COLO829 (cell line): ENCODE measurements at places on chromosomes 11 and 22.

- DNase-seq = no peak
These were observed 9.3 kb downstream of the RAB3IL1 start for GRCh38 chr11:61907871-61908729.

- DNase-seq = no peak
These were observed 5.8 kb downstream of the DDIAS start for GRCh38 chr11:82907371-82907770.

- no peak for DNase-seq
These were observed 8.1 kb upstream of the RAB30 start for GRCh38 chr11:83079820-83080219.

DNA sequence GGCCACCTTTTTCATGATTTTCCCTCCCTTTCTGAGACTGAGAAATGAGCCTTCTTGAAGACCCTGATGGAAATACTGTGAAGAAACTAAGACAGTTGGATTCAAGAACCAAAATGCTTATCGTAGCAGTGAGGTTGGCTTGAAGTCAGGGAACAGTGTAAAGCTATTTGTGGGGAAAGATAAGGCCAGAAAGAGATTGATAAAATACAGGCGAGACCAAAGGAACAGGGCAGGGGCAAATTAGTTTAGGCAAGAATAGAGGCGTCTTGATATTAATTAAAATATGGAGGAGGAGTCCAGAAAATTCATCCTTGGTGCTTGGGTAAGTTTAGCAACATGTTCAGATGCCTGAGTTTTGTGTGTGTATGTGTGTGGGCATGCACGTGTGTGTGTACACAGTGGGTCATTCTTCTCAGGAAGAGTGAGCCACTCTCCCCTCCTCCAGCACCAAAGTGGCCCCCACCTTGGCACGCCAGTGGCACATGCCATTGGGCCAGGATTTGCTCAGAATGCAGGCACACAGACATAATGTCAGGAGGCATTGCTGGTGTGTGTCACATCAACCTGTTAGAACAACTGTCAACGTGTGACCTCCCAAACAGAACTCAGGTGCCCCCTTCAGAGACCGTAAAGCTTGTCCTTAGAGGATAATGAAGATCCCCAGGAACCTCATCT is 3.9 kb upstream of the EHF start:
- DNase-seq = no peak

DNA sequence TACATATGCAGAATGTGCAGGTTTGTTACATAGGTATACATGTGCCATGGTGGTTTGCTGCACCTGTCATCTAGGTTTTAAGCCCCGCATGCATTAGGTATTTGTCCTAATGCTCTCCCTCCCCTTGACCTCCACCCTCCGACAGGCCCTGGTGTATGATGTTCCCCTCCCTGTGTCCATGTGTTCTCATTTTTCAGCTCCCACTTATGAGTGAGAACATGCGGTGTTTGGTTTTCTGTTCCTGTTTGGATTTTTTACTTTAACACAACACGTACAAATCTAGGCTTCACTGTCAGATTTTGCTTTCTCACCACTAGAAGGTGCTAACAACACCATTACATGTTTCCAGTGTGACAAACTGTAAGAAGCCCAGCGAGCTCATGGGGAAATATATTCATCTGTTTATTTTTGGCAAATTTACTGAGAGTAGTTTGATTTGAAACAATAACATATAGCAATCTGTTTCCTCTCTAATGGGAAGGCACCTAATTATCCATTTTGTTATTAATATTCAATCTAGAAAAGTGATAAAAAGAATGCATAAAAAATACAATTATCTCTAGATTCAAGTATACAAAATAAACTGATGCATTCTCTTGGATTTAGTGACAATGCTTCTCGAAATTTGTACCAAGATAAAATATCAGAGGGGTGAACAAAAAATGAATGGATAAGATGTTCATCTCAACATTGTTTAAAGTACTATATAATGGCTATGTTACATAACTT is 23.2 kb upstream of the BIRC3 start:
- DNase-seq = peak; percentile 13

DNA sequence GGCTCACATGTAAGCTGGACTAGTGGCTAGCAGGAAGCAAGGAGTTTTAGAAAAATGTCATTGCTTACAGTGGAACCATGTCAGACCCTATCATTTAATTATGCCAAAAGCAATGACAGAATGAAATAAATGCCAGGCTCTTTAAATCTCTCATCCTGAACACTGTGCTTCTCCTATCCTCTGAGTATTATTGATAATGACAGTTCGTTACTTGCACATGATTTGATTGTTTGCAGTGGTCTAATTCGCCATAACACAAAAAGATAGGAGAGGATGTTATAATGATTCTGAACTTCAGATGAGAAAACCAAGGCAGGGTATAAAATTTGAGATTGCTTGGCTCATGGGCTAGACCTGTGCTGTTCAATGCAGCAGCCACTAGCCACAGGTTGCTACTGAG is 68.2 kb downstream of the FLI1 start:
- no peak for DNase-seq

- no peak for DNase-seq
These were observed 11.4 kb upstream of the HPX start for GRCh38 chr11:6452219-6452618.

- DNase-seq = no peak
These were observed 648.7 kb upstream of the CCDC179 start for GRCh38 chr11:23509023-23509422.

DNA sequence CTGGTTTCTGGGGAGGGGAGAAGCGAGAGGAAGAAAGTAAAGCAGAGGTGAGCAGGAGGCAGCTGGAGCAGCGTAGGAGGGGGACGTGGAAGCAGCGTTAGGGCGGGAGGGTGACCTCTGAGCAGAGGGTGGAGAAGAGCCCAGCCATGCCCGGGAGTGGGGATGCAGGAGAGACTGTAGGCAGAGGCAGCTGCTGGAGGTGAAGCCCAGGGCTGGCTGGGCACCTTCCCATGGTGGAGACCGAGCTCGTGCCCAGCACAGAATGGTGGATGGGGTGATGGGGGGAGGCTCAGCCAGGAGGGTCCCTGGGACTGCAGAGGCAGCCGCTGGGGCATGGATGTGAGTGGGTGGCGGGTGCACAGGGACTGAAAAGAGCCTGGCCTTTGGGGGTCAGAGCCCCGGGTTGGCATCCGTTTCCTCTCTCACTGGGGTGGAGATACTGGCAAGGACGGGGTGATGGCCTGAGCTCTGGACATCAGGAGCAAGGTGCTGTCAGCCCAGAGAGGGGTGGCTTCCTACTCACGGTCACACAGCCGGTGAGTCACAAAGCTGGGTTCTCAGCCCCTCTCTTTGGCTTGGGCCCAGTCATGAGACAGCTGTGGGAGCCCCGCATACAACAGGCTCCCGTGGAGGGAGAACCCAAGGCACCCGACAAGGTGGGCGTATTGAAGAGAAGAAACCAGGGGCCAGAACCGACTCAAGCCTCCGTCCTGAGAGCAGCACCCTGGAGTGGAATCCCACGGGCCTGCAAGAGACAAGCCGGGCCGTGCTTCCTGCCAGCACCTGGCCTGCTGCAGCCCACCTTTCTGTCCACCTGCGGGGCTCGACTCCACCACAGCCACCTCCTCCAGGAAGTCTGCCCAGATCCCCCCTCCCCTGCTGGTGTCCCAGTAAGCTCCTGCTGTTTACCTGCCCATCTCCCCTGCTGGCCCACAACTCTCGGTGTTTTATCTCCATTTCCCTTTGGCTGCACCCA is 45.8 kb upstream of the FGF3 start:
- DNase-seq = no peak

GRCh38 chr11:118291477-118292135 is 12.9 kb upstream of the CD3E start:
- DNase-seq = peak; percentile 10

DNA sequence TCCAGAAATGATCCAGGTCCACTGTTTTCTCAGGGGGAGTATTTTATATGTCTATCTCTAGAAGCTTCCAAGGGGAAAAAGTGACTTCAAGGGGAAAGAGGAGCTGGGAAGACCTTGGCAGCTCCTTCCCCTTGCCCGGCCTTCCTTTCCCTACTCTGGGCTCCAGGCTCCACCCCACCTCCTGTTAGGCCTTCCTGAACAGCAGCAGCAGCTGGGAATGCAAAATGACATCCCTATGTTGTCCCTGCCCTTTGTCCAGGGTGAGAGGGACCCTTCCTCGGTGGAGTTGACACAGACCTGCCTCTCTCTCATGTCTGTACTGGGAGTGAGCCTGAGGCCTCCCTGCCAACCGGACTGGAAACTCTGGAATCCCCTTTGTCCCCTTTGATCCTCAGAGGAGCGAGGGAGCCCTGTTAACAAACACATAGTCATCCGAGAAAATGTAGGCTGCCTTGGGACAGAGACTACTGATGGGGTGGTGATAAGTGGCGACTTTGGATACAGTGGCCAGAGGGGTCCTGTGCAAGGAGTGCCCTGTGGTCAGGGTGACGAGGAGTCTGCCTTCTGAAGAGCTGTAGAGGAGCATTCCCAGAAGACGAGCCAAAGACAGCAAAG is 9.0 kb upstream of the MALAT1 start:
- DNase-seq = no peak

DNA sequence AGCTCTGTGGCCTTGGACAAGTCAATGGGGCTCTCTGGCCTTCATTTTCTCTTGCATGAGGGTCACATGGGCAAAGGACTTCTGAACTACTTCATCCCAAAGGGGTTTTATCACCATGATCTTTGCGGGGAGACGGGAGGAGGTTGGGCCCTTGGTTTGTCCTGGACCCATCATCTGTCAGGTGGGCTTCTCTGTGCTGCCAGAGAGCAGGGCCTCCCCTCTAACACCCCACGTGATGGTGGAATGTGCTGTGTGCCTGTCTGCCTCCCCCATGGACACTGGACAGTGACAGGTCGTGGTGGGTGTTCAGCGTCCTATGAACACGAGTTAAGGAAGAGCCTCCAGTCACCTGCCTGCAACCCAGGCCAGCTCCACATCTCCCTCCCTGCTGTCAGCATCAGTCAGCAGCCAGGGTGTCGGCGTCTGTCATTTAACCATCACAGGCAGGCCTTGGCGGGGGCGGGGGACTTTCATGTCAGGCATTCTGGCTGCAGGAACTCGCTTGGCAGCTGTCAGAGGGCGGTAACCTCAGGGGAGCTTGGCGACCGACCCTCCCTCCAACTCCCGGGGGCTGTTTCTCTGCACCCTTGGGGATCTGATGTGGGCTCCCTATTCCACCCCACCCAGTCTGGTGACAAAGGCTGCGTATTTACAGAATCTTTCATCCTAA is 2.6 kb upstream of the SUN2 start:
- no peak for DNase-seq

DNA sequence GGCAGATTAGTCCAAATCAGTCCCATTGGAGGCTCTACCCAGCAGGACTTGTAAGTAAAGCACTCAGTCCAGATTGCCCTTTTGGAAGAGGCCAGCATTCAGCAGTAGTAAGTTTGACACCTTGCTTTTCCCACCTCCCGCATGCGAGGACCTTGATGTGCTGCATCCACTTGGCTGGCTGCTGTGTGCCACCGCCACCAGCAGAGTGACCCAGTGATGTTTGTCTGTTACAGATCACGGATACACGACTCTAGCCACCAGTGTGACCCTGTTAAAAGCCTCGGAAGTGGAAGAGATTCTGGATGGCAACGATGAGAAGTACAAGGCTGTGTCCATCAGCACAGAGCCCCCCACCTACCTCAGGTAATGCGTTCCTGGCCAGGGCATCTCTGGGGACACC is 6.6 kb downstream of the SMARCB1 start:
- no peak for DNase-seq

DNA sequence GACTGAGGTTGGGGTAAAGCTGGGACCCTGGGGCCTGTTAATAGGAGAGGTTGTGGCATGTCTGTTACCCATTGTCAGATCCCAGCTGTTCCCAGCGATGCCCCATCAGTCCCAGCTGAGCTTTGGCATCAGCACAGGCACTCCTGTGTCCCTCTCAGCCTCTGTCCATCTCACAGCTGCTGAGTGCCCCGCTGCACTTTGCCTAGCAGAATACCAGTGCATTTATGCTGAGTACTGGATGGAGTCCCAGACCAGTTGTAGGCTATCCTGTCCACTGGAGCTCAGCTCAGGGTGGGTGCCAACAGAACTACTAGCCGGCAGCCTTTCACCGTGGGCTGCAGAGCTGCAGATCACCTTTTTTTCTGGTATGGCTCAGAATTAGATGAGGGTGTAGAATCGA is 9.9 kb downstream of the FXYD6 start:
- DNase-seq = no peak

GRCh38 chr22:46072981-46073682 is 77.2 kb upstream of the PPARA start:
- DNase-seq = no peak

GRCh38 chr11:10317776-10318526 is 13.1 kb downstream of the ADM start:
- DNase-seq = no peak

DNA sequence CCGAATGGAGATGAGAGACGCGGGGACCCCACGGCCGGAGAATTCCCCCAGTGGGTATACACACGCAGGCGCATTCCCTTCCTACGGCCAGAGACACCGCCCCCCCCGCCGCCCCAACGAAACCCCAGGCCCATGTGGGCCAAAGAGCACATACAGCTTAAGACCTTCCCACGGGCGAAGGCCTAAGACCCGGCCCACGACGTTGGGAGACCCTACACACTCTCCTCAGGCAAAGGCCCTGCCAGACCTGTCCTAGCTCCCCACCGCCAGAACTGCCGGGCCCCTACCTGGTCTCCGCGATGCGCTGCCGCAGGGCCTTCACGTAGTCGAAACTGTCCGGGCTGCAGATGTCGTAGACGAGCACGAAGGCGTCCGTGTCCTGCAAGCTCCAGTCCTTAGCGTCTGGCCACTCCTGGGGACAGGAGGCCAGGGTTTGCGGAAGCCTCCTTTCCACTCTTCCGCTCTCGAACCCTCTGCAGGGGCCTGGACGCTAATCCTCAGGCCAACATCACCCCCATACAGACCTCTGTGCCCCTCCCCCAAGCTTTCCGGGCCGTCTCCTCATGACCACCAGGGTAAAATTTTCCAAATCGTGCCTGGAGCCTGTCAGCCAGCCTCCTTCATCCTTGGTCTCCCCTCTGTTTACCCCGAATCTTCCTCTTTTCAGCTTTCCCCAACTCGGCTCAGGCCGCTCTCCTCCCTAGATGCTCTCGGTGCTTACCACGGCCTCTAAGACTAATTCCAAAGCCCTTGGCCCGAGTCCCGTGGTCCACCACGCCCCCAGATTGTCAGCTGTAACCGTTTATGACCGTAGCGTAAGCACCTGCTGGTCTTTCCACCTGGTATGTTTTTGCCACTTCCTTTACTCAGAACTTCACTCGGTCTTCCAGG is 1.7 kb downstream of the RASL10A start:
- DNase-seq = no peak

DNA sequence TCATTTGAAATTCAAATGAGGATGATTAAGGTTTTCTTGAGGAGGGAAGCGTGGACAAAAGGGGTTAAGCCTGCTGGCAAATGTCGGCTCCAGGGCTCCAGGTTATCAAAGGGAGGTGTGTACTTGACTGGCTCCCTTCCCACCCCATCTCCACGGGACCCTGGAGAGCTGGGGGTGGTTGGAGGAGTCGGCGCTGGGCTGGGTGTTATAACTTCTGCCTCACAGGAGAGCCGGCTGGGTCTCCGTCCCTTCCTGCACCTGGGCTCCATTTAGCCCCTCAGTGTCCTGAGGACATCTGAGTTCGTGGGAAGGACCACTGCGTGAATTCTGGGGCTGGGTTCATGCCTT is 15.6 kb downstream of the POU2F3 start:
- DNase-seq = no peak

- DNase-seq = peak; percentile 41
These were observed 262.5 kb downstream of the DCDC1 start for GRCh38 chr11:31106968-31107576.

GRCh38 chr11:68468217-68468828 is 7.8 kb downstream of the PPP6R3 start:
- no peak for DNase-seq
